ENCODE measurements at places on chromosomes 2 and 18.

DNA sequence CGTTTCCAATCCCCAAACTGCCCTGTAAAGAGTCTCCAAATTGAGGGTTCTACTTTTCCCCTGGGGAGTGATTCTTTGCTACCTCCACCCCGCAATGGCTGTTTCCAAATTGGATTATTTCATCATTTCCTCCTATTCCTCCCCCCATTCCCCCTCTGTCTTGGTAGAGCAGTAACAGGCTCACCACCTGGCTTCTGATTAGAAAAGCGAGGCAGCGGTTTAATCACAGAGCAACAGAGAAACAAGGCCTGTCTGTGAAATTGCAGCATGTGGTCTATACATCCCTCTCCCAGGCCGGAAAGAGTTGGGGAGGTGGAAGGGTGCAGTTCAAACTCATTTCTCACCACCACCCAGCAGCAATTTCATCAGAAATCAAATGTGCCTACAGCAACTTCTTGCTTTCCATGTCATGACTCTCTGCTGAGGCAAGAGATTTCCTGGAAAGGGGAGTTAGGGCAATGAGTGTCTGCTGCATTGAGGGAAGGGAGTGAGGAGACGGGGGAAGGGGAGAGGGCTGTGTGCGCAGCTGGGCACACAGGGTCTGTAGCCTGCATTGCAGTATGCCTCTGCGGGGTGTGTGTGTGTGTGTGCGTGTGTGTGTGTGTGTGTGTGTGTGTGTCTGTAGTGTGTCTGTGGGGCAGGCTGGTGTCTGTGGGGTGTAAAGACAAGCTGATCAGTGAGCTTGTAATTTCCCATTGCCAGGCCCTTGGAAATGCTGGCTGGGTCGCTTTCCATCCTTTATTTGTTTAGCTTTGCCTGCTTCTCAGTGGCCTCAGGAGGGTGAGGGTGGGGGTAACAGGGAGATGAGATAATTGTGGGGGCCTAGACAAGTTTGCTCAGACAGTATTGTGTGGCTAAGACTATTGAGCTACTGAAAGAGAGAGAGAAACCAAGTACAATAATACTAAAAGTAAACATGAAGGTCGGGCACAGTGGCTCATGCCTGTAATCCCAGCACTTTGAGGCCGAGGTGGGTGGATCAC lies 13.5 kb upstream of the IGFBP2 start:
- no peak for DNase-seq

DNA sequence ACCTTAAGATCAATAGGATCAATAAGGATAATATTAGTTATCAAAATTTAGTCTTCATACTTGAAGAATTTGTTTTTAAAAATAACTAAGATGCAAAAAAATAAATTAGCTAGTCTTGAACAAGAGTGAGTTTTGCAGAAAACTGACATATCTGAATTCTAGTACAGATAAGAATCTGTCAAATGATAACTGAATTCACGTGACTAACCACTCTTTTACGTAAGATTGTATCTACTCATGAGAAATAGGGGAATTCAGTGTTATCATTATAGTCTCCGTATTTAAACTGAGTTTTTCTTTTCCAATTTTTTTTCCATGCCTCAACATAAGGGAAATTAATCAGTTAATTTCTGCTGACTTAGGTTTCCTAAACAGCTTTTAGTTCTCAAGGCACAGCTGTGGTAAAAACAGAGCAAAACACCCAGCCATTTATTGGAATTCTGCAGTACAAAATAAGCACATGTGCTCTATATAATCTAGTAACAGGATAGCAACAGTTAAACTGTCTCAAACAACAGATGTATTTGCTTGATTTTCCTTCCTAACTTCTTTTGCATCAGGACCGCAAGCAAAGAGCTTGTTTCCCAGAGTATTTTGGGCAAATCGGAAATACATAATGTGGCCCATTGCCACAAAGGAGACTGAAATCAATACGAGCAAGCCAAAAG lies 19.1 kb downstream of the SLC40A1 start:
- no peak for DNase-seq

DNA sequence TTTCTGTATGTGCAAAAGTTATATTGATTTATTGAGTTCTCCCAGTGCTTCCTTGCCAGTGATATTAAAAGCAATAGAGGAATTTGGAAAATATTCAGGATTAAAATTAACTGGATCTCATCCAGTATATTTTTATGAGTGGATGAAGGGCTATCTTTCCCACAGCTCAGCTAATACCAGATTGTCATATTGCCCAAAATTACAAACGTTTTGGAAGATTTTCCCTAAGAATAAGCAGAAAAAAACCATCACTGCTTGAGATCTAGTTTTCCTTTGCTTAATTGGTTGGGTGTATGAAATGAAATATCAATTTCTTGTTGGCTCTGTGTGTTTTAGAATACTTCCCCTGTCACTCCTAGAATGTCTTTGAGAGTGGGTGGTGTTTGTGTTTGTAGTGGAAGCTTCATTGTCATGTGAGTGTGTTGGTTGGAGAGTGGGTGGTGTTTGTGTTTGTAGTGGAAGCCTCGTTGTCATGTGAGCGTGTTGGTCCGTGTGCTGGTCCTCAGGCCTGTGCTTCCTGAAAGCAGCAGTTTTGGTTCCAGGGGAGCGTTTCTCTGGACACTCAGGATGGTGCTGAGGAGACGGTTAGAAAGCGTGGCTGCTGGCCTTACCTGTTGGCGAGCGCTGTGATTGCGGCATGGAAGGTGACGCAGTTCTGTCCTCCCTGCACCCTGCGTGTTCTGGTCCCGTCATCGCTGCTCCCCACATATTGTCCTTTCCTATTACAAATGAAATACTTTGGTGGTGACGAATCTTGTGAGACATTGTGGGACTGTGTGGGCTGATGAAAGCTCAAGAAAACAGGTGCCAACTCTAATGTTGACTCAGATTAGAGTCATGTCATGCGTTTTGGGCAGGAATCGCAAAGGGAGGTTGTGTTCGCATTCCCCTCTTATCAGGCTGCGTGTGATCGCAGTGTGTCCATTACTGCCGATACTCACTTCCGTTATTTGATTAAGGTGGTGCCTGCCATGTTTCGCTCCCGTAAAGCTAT lies 12.4 kb downstream of the ASB1 start:
- no peak for DNase-seq

DNA sequence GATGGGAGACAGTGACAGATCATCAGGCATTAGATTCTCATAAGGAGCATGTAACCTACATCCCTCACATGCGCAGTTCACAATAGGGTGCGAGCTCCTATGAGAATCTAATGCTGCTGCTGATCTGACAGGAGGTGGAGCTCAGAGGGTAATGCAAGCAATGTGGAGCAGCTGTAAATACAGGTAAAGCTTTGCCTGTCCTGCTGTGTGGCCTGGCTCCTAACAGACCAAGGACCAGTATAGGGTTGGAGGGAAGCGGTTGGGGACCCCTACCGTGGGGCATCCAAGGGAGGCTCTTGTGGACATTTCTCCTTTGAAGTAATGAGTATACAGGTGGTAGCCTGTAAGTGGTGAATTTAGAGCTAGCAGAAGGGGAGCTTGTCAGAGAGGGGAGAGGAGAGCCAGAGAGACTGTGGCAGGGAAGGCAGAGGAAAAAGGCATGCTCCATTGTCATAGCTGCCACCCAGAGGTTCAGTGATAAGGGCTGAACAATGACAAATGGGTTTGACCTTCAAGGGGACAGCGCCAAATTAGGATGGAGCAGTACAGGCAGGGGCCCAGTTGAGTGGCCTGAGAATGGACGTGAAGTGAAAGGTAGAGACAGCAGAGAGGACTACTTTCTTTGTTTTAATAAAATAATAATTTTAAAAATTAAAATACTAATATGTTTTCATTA lies 15.2 kb upstream of the TMBIM1 start:
- DNase-seq = no peak

DNA sequence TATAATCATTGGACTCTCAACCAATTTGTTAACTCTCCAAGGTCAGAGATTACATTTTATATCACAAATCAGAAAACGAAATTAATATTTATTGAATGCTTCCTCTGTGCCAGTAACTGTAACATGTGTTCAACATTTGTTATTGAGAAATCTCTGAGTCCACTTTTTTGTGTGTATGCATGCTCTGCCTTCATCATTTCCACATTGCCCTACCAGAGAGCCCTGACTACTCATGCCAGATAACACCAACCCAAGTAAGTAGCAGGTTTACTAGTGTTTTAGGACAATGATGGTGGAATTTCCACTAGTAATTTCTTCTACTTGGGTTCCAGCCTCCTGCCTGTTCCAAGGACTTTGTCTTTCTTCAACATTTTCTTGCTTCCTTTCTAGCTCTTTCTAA lies 14.2 kb upstream of the FAP start:
- no peak for DNase-seq

- DNase-seq = no peak
These were observed 96.4 kb downstream of the LAMA1 start for GRCh38 chr18:7020995-7021777.

- DNase-seq = no peak
These were observed 7.9 kb downstream of the ARL4C start for GRCh38 chr2:234488913-234489451.

GRCh38 chr18:37564711-37565100 lies 892 bp downstream of the CELF4 start:
- no peak for DNase-seq

GRCh38 chr2:8575038-8575833 lies 106.6 kb upstream of the ID2 start:
- no peak for DNase-seq

DNA sequence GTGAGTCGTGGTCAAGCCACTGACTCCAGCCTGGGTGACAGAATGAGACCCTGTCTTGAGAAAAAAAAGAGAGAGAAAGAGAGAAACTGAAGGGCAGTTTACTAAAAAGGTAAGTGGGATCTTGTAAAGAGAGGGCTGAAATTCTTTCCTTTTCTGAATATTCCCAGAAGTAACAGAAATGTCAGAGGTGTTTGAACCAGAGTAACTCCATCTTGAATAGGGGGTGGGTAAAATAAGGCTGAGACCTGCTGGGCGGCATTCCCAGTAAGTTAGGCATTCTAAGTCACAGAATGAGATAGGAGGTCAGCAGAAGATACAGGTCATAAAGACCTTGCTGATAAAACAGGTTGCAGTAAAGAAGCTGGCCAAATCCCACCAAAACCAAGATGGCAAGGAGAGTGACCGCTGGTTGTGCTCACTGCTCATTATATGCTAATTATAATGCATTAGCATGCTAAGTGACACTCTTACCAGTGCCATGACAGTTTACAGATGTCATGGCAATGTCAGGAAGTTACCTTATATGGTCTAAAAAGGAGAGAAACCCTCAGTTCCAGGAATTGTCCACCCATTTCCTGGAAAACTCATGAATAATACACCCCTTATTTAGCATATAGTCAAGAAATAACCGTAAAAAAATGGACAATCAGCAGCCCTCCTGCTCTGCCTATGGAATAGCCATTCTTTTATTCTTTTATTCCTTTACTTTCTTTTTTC lies 1334.3 kb upstream of the ZEB2 start:
- no peak for DNase-seq

DNA sequence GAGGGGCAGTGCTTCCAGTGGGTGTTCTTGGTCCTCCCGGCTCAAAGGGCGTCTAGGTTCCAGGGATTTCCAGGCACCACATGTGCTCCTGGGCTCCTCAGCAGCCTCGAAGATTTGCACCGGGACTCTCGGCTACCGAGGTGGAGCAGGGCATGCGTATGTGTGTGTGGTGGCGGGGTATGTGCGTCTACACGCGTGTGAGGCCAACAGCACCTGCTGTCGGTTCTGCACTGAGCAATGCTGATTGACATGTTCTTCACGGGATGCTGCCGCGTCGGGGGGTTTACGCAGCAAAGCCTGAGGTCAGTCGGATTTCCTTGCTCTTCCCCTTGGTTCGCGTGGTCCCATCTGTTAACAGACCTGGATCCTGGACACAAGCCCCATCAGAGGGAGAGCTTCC lies 119.8 kb downstream of the NDUFA10 start:
- no peak for DNase-seq

DNA sequence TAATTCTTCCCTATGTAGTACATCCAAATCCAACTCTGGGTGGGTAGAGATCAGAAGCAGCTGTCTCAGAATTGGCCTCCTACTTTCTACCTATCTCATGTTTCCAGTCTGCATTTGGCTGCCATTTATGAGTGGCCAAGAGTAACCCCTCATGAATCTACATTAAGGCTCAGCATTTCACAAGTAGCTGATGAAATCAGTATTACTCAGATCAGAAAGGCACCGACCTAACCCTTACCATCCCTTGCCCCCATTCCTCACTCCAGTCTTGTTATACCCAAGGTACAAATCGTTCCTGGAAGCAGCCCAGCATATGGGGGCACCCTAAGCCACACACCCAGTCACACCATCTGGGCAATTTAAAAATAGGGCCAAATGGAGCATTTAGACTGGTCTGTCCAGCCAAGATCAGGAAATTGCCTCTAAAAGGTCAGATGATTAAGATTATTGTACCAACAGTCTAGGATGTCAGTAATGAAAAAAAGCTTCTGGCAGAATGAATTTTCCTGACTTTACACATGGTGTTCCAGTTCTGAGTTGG lies 37.1 kb downstream of the CD28 start:
- no peak for DNase-seq

GRCh38 chr2:105387225-105387624 lies 11.6 kb downstream of the FHL2 start:
- DNase-seq = no peak

DNA sequence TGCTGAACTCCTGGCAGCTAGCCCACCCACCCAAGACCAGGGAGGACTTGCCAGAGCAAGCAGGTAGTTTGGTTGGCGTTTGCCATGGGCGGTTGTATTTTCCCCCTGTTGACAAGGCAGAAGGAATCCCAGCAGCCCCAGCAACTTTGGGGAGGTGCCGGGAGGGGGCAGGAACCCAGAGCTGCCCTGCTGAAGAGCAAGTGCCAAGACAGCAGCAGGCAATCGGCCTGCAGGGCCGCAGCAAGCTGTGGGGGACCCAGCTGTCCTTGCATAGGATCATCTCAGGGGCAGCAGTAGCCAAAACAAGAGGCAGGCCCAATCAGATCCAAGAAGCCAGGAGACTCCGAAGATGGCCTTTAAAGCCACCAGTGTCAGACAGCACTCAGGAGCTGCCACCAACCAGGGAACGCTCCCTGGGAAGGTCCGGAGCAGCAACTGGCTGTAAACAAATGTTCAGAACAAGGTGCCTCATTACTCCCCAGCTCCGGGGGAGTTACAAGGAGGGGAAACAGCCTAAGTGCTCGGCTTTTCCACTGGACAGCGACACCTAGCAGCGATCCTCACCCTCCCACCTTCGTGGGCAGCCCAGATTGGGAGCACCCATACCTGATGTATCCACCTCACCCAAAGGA lies 2.1 kb downstream of the ST8SIA5 start:
- no peak for DNase-seq

DNA sequence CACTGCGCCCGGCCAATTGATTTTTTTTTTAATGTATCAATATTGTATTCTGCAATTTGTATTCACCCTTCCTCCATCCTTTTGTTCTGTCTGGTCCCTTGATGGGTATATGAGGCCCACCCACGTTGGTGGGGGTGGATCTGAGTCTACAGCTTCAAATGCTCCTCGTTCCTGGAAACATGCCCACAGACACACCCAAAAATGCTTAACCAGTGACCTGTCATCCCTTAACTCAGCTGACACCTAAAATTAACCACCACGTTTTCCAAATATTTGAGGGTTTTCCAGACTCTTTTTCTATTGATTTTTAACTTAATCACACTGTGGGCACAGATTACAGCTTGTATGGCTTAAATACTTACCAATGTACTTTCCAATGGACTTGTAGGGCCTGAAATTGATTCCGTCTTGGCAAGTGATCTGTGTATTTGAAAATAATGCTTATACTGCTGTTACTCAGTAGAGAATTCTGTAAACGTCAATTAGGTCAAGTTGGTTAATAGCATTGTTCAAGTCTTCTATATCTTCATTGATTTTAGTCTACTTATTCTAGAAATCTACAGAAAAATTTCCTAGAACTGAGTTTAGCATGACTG lies 34.4 kb upstream of the CYP27C1 start:
- DNase-seq = no peak

- DNase-seq = no peak
These were observed 35.8 kb downstream of the SLC4A3 start for GRCh38 chr2:219663116-219663762.

Data from stimulated activated CD4-positive, alpha-beta T cell treated with anti-CD3 and anti-CD28 coated beads, TNF-alpha, amount 100 ng/mL, for 1 hour (primary cell).